Amygdala (tissue), 56 donors: ENCODE measurements at places on chromosomes 4 and X.

GRCh38 chr4:87981486-87981885, 6.0 kb downstream of the SPP1 start:
- no peak for DNase-seq

DNA sequence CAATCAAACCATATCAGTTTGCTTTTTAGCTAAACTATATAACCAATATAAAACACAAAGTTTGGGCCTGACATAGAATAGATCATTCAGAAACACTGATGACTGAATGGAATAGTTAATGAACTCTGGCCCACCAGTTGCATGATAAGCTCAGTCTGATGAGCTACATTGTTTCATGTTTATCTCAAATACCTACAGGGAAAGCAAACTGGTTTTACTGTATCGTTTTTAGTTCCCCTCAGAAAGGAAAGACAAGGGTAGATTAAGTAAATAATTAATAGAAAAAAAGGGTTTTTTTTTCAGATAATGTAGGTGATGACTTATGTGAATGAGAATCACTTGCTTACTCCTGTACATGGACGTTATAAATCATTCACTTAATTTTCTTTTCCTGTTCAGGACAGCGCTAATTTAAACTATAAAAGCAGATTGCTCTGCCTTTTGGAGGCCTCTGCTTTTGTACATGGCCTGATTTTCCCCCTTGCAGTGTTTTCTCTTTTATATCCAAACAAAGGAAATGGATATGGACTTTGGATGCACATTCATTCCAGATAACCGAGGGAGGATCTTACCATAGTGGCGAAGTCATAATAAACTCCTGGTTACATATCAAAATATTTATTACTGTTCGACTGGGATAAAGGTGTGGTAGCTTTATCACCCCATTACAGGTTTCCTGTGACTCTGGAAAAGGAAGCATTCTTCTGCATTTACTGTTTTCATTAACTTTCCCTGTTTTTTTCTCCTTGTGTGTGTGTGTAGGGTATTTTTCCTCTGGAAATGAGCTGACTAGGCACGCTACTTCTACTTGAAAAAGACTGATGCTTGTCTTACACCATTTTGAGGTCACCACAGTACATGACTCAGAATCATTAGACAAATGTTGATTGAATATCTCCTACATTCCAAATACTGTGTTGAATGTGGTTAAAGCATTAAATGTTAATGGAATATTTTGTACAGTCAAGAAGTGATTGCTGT, 373.1 kb upstream of the HS3ST1 start:
- DNase-seq, result no peak

- DNase-seq, result no peak
Observed at GRCh38 chr4:185920171-185920570, 108.2 kb upstream of the SORBS2 start.

DNA sequence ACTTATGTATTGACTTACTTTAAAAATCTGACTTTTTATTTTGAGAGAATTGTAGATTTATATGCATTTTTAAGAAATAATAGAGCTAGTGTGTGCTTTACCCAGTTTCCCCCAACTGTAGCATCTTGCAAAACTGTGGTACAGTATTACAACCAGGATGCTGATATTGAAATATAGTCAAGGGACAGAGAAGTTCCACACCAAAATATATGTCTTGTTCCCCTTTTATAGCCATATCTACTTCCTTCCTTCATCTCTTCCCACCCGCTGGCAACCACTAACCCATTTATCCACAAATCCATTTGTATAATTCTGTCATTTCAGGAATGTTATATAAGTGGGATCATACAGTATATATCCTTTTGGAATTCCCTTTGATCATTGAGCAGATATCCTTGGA, 16.8 kb downstream of the KDM6A start:
- no peak for DNase-seq

GRCh38 chr4:25029479-25030276, 1.1 kb downstream of the LGI2 start:
- DNase-seq, result no peak

GRCh38 chr4:24720436-24720835, 74.9 kb upstream of the SOD3 start:
- DNase-seq, result no peak

- DNase-seq, result no peak
Observed at GRCh38 chr4:38769857-38770256, 12.9 kb downstream of the TLR10 start.

- DNase-seq, result no peak
Observed at GRCh38 chr4:113759696-113760093, 1.8 kb downstream of the CAMK2D start.

DNA sequence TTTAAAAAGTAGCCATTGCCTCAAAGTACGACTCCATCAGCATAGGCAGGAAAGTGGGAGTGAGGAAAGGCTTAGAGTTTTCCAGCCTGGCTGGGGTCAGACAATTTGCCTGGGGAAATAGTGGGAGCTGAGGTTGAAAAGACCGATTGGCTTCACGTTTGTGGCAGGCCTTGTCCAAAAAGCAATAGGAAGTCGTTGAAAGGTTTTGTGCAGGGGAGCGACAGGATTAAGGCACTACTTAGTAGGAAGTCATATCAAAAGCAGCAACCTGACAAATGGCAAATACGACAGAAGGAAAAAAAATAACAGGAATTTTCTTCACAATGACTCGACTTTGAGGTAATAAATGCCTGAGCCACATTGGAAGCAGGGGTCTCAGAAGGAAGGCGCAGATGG, 691 bp upstream of the EREG start:
- no peak for DNase-seq

- no peak for DNase-seq
Observed at GRCh38 chr4:109511414-109511813, 48.6 kb upstream of the MCUB start.

DNA sequence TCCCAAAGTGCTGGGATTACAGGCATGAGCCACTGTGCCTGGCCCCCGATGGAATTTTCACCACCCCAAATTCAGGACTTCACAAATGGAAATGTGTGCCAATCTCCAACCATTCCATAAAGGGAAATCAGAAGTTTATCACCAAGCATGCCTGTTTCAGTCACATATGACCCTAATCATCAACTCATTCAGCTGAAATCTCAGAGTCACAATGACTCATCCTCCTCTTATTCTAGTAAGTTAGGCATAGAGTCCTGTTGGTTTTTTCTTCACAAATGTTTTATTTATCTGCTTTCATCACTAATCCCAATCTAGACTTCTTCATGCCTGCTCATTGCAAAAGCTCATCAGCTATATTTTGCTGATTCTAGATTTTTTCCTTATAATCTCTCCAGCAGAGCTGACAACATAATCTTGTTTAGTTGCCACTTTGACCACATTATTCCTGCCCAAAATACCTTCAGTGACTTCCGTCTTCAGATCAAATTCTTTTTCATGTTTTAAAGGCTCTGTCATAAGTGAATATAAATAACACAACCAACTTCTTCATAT, 83.3 kb downstream of the SLC7A11 start:
- DNase-seq, result no peak

- no peak for DNase-seq
Observed at GRCh38 chr4:898869-899555, 33.1 kb downstream of the GAK start.

DNA sequence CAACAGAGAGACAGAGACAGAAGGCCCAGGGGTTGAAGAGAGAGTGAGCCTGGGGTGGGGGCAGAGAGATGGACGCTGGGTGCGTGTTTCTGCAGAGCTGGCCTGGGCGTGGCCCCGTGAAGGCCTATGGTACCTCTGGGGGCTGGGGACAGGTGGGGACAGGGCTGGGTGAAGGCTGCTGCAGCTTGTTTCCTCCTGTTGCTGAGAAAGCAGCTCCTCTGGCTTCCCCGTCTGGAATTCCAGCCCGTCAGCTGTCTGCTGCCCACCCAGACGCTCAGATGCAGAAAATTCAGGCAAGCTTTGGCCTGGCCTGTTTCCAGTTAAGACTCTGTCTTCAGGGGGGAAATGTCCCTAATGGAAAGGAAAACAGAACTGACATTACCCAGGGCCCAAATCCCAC, 76.8 kb upstream of the PSAPL1 start:
- DNase-seq, result no peak

DNA sequence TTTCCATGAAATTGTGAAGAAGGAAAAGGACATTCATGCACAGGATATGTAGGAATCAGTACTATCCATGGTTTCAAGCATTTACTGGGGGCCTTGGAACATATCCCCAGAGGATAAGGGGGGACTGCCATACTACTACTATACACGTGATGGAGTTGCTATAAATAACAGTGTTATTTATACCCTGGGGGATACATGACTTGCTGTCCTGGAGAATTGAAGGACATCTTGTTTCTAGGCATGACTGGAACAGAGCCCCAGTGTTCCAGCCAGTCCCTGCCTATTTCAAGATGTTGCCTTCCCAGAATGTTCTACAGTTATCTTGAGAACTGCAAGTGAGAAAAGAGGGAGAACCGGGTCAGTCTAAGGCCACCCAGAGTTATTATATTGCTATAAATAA, 39.6 kb upstream of the ZNF81 start:
- DNase-seq, result no peak

DNA sequence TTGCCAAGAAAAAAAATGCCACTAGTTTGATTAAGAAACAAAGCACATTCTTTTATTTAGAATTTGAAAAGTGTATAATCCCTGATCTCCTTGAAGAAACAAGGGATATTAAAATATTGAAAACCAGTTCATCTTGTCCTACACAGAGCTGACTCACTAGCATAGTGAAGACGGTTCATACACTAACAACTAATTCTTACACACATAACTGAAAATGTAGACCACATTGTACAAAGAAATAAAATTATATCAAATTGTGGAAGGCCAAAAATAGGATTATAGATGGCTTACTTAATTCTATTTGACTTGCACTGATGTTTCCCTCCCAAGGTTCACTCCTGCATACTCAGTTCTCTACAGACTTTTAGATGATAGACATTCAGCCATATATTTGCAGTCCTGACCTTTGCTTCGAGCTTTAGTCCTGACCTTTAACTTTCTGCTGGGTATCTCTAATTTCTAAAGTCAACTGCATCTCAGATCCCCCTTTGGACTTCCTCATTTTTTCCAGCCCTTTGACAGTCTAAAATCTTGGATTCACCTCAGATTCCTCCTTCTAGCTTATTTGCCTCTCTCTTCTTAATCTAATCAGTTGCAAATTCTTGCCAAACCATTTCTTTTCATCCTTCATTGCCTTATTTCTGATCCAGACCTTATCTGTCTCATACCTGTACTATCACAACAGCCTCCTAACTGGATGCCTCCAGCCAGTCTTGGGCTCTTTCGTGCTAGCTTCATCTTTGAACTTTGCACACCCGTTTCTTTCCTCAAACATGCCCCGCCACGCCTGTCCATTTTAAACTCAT, 4.5 kb upstream of the WWC2 start:
- DNase-seq, result no peak

- DNase-seq, result no peak
Observed at GRCh38 chrX:16992951-16993350, 46.5 kb downstream of the REPS2 start.

DNA sequence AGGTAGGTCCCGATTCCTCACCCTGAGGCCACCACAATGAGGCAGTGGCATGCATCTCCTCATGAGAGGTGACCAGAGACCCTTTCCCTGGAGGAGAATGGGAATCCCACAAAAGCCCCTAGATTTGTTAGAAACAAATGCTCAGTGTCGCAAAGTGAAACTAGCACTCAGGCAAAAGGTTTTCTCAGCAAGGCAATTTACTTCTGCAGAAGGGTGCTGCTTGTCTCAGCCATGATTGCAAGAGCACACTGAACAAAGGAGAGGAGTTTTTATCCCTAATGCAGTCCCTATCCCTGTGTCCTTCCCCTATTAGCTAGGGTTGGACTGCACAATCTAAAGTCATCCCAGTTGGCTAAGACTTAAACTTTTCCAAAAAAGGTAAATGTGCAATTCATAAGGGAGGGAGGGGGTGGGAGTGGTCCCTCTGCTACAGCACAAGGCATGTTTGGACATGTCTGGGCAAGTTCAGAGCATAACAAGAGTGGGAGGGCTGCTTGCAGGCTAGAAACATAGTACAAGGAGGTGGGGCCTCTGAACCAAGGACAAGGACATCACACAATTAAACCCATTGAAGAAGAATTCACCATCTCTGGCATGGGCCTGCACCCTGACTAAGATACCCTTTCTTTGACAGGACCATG, 185.3 kb downstream of the CCNG2 start:
- DNase-seq, result no peak

DNA sequence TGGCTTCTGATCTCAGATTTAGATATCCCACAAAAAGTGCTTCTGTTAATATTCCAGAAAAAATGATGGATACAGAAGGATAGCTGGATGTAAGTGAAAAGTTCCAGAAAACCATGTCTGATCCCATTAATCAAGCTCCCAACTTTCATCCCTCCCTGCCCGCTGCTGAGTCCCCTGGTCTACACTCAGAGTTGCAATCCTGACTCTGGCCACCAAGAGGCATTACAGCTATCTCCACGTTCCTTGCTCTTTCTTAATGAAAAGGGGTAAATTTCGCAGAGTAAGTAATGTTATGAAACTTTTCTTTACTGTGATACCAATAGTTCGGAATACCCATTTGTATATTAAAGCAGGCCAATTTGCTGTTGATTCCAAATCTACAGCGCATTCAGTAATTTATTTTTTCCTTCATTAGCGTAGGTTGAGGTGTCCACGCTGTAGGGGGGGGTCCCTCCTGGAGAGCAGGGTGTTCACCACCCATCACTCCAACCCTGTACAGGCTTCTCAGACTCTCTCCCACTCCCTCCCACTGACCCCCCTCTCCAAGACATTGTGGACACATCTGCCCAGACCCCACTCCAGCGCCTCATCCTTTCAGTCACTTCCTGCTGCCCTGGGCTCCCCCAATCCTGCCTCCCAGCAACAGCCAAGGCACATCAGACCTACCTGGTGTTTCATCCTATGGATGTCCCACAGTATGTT, 55.1 kb downstream of the RAB40A start:
- DNase-seq, result no peak

GRCh38 chr4:72348701-72349100, 220.3 kb downstream of the ADAMTS3 start:
- DNase-seq, result no peak

DNA sequence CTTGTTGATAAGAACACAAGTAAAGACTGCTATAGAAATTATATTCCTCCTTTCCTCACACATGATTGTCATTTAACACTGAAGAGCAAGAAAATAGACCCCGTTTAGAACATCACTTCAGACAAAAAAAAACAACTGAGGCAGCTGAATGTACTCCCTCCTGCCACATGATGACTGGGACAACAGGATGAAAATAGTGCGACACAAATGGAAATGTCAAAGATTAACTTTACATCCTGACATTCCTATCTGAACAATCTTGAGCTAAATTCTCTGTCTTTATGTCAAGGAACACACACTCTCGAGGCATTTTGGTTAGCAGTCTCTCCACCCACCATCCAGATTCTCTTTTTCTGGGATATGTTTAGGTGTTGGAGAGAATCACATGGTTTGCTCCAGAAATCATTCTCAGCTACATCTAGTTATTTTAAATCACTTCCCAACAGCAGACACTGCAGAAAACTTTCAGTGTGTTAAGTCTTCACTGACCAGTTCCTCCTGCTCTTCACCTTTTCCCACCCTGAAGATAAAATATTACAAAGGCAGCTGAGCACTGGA, 16.3 kb upstream of the KCNIP4 start:
- DNase-seq, result no peak
